Activated CD8-positive, alpha-beta memory T cell treated with anti-CD3 and anti-CD28 coated beads, Interleukin-2, amount 50 U/mL, for 4 hours (primary cell): ENCODE measurements at places on chromosomes 7 and 10.

- no peak for DNase-seq
Observed at GRCh38 chr7:96061009-96061408, 260.9 kb downstream of the SLC25A13 start.

GRCh38 chr7:30263090-30263710 lies 21.2 kb upstream of the ZNRF2 start:
- no peak for DNase-seq

DNA sequence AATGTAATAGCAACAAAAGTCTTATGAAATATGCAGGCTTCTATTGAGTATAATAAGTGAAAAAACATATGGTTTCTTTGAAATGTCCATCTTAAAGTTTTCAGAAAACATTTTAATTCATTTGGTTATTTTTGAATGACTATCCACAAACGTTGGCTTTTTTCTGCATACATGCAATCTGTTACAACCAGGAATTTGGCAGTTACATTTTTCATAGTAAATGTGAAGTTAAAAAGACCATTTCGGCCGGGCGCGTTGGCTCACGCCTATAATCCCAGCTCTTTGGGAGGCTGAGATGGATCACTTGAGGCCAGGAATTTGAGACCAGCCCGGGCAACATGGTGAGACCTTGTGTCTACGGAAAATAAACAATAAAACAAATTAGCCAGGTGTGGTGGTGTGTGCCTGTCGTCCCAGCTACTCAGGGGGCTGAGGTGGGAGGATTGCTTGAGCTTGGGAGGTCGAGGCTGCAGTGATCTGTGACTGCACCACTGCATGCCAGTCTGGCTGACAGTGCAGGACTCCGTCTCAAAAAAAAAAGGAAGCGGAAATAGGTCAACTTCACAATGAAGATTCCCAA lies 73.9 kb upstream of the NMT2 start:
- DNase-seq = no peak

- no peak for DNase-seq
Observed at GRCh38 chr10:131271966-131272365, 39.6 kb downstream of the TCERG1L start.

DNA sequence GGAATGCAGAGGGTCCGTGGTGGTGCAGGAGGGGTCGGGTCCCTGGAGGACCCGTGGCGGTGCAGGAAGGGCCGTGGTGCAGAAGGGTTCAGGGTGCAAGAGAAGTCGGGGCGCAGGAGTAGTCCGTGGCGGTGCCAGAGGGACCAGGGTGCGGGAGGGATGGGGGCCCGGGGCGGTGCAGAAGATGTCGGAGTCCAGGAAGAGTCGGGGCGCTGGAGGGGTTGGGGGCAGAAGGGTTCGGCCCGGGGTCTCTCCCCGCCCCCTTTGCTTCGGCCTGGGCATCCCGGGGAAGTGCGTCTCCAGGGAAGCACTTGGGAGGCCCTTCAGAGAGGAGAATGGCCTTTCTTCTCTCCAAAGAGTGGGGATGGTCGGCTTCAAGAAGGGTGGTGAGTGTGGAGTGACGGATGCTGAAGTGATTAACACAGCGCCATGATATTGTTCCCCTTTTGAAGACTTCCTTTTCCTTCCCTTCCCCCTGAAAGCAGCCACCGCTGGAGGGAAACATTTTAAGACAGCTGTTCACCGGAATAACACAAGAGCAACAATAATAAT lies 997 bp downstream of the WDR37 start:
- no peak for DNase-seq

DNA sequence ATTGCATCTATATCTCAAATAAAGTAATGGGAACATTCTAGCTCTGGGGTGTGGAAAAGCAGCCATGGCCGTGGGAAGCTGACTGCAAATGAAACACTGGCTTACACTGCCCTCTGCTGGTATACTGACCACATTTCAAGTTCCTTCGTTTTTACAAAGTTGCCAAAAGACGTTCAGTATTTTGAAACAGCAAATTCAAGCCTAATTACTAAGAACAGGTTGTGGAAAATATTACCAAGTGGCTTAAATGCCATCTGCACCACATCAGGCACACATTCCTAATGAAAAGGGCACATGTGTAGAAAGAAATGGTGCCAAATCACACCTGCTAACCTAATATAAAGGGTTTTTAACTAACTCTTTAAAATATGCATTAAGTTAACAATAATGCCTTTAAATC lies 83.9 kb downstream of the JAZF1 start:
- DNase-seq = peak; percentile 42

GRCh38 chr7:103735377-103735776 lies 254.1 kb downstream of the RELN start:
- DNase-seq = no peak

GRCh38 chr10:32317795-32318357 lies 29.1 kb downstream of the EPC1 start:
- no peak for DNase-seq

GRCh38 chr10:31366703-31367102 lies 47.7 kb downstream of the ZEB1 start:
- DNase-seq = no peak

DNA sequence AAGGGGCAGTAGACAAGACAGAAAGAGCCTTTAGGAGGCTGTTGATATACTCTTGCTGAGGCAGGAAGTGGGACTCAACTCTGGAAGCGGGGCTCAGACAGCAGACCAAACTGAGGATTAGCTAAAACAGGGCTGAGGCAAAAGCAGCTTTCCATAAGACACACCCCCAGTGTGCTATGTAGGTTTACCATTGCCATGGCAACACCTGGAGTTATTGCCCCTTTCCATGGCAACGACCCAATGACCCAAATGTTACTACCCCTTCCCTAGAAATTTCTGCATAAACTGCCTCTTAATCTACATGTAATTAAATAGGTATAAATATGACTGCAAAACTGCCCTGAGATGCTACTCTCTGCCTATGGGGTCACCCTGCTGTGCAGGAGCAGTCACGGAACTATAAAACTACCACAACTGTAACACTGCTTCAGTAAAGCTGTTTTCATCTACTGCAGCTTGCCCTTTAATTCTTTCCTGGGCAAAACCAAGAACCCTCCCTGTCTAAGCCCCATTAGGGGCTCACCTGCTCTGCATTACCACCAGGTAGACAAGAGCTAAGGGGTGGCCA lies 348.4 kb upstream of the PODXL start:
- DNase-seq = no peak

- no peak for DNase-seq
Observed at GRCh38 chr7:27158436-27159265, 2.2 kb upstream of the HOXA7 start.

- no peak for DNase-seq
Observed at GRCh38 chr7:103797647-103798307, 191.7 kb downstream of the RELN start.
